ENCODE measurements at places on chromosomes 5 and 9.
A peak's percentile ranks its signal among the peaks of the same experiment; 100 is the strongest.

DNA sequence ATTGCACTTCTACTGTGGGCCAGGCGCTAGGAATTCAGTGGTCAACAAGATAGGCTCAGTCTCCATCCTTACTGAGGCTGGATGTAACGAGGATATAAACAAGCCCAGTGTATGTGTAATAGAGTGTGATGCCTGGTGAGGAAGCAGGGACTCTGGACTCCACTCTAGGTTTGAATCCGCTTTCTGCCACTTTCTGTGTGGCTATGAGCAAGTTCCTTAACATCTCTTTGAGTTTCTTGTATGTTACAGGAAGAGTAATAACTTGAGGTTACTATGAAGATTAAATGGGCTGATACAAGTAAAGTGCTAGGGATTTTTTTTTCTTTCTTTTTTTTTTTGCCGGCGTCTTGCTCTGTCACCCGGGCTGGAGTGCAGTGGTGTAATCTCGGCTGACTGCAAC, 12.4 kb downstream of the DOCK2 start:
- no peak for DNase-seq

- DNase-seq = no peak
Observed at GRCh38 chr5:1002836-1003235, 5.8 kb upstream of the NKD2 start.

GRCh38 chr9:107158321-107158720, 124.8 kb upstream of the RAD23B start:
- DNase-seq = peak; percentile 1

DNA sequence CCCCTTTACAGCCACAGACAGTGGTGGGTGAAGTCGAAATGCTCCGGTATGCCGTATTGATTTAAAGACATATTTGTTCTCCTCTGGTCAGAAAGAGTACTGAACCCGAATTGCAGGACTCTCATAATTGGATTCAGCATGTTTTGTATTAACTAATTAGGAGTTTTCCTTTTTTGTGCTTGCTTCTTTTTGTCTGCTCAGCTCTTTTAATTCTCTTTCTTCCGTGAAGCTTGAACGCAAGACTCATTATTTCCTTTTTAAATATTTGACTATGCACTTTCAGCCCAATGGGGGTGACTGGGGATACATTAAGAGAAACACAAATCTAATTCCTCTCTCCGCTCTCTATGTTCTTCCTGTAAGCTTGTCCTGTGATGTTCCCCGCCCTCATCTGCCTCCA, 246.6 kb upstream of the IRX2 start:
- DNase-seq = no peak

GRCh38 chr5:176646707-176647029, 616 bp upstream of the TSPAN17 start:
- no peak for DNase-seq

DNA sequence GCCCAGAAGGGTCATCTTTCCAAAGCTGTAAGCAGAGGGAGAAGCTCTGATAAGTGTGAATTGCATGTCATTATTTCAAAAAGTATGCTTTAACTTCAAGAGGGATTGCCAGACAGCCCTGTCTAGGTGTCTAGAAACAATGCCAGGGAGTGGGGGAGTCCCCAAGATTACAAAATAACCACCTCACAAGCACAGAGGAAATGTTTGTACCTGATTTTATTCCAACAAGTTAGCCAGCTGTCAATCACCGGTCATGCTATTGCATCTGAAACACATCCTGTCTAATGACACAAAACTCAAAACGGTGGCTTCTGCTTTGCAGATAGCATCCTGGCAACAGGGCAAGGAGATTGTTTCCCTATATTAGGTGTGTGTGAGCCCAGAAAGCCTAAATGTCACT, 154.2 kb upstream of the WWC1 start:
- no peak for DNase-seq

GRCh38 chr9:116099821-116100220, 53.8 kb upstream of the PAPPA start:
- no peak for DNase-seq

- no peak for DNase-seq
Observed at GRCh38 chr9:16869882-16870595, 431 bp downstream of the BNC2 start.

DNA sequence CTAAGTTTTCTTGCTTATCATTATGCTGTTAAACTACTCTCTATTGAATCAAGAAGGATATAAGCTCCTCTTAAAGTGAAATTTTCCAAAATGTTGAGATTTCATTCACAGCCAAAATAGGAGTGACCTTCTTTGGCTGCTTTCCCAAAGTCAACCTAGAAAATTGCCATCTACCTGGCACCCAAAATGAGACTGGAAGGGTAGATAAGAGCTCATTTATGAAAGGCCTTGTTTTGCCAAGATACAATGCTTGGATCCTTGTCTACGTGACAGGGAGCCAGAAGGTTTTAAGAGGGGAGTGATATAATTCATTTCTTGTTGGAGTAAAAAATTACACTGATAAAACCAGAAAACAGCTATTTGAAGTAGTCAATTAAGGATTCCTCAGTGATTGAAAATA, 287.1 kb downstream of the IZUMO3 start:
- no peak for DNase-seq

- DNase-seq = no peak
Observed at GRCh38 chr9:17509701-17510100, 69.2 kb upstream of the SH3GL2 start.

DNA sequence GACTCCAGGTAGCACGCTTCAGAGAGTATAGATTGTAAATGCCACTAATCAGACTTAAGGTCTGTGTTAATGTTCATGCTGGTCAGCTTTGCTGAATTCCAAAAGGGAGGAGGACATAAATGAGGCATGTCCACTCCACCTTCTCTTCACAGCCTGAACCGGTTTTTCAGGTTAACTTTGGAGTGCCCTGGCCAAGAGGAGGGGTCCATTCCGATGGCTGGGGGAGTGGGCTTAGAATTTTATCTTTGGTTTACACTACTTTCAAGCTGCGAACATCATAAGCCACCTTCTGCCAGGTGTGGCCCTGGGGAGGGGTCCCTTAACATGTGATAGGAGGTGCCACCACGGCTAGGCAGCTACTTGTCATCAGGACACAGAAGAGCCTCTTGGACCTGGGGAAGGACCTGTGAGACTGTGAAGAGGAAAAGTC, 24.2 kb downstream of the ABO start:
- DNase-seq = no peak

DNA sequence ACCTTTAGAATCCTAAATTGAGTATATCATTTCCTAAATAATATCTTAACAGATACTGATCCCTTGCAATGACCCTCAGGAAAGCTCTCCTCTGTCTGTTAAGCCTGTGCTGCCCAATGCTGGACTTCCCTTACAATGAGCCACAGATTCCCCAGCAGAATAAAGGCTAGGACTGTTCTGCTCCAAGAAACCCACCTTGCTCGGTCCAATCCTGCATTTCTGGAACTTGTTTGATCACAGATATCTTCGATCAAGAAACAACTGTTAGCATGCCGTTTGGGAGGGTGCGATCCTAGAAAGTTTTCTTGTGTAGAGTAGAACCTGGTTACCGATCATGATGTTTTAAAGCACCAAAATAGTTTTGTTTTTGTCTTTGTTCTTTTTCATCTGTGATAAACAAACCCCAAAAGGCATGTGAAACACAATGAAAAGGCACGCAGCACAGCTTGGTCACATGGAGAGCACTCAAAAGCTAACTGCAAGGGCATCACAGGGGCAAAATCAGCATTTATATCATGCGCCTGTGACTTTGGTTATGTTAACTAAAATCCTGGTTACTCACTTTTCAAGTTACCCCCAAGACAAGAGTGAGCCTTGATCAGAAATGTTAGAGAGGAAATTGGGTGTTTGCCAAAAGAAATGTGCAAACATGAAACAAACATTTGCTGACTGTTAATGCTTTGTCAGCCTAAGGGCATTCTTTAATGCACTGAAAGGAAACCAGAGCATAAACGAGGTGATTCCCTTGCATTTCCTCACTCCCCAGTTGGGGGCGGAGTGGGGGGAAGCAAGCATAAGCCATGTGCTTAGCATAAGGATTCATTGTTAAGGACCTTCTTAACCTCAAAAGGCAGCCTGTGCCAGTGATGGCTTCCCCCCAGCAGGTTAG, 61.9 kb upstream of the ADAMTS16 start:
- no peak for DNase-seq

GRCh38 chr5:142432961-142433360, 108.1 kb upstream of the SPRY4 start:
- no peak for DNase-seq

DNA sequence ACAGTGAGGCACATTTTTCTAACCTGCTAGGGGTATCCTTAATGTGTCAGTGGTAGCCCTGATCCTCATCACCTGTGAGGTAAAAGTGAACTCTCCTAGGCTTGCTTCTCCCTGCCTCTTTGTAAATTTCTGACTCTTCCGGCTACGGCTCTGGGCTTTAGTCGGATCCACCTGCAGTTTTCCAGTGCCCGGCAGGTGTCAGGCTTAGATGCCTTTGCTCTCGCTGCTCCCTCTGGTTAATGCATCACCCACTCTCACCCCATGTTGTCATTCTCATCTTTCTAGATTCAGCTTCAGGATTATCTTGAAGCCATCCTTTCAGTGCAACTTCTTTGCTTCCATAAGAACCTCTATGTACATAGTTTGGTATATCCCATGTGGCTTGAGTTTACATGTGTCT, 3.6 kb downstream of the CEP78 start:
- DNase-seq = no peak

DNA sequence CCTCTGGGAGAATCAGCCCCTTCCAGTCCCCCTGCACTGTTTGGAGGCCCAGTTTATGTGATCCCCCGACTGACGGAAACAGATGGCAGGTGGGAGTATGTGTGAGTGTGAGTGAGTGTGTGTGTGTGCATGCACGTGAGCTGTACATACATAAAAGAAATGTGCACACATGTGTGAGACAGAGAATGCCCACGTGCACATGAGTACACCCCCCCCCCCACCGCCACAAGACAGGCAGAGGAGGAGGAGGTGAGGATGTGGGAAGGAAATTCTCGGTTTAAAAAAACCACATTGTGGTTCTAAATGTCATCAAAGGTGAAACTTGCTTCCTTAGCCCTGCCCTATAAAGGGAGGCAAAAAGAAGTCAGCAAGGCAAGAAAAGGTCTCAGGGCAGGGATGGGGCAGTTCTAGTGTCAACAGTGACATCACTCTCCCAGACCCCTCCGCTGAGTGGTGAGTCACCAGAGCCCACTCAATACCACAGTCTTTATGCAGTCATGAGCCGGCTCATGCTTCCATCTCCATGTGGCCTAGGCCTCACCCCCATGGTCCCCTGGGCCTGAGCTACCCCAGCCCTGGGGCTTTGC, 79.2 kb upstream of the HSPA9 start:
- no peak for DNase-seq

DNA sequence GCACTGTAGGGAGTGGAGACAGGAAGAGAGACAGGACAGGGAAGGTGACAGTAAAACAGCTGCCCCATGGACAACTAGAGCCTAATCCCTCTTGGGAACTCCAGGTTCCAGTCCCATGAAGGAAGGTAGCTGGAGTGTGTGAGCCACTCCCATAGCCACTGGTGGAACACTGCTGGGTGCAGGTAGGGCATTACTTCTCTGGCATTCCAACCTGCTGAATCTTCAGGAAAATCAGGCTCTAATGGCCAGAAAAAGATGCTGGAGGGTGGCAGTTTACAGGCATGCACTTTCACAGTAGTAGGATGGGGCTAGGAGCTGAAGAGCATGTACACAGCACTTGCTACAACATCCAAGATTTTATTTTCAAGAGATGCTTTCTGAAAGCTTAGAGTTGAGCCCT, 259.4 kb downstream of the AUH start:
- DNase-seq = no peak

DNA sequence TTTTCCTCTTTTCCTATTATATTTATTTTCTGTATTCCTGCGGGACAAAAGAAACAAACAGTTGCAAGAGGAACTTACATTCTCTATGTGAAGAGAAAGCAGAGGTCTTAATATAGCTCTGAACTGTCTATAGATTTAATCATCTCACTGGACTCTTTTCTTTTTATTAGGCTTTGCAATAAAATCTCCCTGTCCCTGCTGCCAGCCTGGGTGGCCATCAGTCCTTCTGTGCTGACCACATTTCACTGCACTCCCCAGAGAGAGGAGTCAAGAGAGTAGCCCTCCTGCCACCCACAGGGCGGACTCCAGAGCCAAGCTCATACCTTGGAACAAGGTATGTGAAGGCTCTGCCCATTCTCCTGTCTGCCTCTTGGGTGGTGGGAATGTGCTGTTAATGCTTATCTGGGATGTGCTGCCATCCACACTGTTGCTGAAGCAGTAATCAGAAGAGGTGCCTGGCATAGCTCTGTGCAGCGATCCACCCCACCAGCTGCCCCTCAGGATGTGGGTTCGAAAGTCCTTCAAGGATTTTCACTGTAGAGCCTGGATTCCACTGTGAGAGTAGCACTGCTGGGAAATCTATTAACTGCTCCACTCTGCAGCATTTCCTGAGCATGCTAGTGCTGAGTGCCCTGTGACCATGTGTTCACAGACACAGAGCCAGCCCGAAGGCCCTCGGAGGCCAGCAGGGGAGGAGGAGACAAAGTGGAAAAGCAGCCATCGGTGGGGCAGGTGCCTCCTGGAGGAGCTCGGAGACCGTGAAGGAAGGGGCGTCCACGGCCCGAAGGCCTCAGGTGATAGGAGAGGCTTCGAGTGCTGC, 334.6 kb downstream of the MED10 start:
- no peak for DNase-seq

DNA sequence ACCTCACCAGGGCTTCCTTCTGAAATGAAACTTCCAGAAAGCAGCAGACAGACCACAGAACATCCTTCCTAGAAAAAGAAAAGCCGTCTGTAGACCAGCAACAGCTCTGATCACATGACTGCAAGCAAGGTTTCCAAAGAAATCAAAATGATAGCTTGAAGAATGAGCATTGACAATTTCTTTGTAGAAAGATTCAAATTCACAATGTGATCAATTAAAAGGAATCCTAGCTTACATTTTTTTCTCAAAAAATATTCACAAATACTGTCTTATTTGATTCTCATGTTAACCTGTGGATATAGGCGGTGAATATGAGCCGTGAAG, 144.9 kb downstream of the MTX3 start:
- no peak for DNase-seq

DNA sequence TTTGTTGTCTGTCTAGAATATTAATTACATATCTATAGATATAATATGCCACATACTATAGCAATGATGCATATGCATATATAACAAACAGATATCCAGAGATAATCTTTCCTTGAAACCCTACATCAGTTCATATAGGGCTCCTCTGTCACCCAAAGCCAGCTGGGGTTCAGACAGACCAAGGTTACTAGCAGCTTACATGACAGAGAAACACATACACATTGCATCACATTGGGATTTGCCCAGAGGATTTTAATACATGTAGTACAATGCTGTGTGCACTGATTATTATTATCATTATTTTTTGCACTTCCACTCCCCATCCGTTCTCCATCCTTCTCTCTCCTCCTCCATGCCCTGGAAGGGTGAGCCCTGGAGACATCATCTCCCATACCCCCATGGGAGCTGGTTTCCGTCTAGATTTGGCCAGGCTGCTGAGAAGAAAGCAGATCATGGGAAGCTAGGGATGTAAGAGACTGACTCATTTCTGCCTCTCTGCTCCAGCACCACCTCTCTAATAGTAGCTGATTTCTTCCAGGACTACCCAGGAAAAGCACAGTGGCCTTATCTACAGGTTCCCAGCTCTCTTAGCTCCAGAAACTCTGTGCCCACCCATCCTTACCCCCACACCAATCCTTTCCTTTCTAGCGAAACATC, 23.3 kb downstream of the FST start:
- DNase-seq = no peak

GRCh38 chr9:123065196-123065595, 31.7 kb downstream of the GPR21 start:
- no peak for DNase-seq

GRCh38 chr5:57569601-57570000, 87.0 kb upstream of the ACTBL2 start:
- DNase-seq = no peak

- no peak for DNase-seq
Observed at GRCh38 chr9:20538956-20539355, 83.3 kb downstream of the MLLT3 start.

Measured in SHP77 treated with DMSO at 0.1 percent for 48 hours (cell line).